H4 (cell line): ENCODE measurements at places on chromosomes 1 and 21.

DNA sequence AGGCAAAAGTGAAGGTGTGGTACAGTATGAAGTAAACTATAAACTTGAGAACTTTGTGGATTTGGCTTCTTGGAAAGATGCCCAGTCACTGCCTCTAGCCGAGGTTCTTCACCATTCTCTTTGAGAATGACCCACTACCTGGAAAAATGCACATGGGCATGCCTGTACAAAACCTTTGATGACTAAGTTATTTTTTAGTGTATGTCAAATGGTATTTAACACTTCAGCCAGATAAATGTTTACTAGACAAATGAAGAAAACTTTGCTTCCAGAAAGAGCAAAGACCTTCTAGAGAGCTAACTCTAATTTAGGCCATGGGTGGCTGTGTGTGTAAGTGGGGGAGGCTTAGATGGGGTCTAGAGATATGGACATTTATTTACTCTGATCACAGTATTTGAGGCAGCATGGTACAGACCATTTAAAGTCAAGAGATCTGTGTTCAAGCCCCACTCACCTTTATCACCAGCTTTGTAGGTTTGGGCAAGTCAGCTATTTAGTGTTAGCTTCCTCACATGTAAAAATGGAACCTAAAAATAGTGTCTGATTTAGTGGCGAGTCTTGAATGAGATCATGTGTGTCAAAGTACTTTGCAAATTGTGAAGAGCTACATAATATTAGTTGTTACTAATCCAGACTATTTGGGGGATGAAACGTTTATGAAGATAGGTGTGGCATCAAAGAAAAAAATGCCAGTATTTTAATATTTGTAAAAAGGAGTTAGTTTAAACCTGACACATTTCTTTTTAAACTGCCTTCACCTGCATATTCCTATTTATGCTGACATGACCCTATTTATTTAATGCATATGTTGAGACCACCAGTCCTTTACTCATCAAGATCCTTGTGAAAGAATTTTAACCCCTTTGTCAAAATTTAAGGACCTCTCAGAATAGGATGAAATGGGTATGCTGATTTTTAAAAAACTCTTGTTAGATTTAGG is 20.2 kb downstream of the NFYC start:
- peak; percentile 72 for DNase-seq

DNA sequence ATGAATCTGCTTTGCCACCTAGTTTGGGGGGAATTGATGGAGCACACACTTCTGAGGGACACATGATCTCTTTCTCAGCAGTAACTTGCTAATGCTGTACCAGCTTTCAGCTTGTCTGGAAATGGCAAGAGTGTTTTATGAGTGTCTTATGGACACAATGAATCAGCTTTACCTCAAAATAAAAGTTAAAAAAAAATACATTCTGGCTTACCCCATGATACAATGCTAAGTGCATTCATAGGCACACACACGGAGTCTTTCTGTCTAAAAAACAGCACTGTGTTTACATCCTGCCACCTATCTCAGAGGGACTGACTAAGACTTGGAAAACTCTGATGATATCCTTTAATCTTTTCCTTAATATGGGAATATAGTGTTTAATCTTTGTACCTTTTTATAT is 455.5 kb upstream of the ADAMTS5 start:
- peak; percentile 43 for DNase-seq

DNA sequence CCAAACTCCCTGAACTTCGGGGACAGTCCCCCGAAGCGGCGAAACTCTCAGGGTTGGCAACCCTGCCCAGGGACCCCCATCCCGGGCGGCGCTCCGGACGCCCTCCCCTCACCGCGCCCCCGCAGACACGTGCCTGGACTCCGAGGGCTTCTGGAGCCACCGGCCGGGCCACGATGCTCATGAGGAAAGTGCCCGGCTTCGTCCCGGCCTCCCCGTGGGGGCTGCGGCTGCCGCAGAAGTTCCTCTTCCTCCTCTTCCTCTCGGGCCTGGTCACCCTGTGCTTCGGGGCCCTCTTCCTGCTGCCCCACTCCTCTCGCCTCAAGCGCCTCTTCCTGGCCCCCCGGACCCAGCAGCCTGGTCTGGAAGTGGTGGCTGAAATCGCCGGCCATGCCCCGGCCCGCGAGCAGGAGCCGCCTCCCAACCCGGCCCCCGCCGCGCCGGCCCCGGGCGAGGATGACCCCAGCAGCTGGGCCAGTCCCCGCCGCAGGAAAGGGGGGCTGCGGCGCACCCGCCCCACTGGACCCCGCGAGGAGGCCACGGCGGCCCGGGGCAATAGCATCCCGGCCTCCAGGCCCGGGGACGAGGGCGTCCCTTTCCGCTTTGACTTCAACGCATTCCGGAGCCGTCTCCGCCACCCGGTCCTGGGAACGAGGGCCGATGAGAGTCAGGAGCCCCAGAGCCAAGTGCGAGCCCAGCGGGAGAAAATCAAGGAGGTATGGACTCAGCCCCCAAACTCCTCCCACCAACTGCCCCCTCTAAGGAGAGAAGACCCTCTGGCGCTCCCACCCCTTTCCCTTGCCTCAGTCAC is 1.2 kb downstream of the MAN1C1 start:
- DNase-seq: no peak

DNA sequence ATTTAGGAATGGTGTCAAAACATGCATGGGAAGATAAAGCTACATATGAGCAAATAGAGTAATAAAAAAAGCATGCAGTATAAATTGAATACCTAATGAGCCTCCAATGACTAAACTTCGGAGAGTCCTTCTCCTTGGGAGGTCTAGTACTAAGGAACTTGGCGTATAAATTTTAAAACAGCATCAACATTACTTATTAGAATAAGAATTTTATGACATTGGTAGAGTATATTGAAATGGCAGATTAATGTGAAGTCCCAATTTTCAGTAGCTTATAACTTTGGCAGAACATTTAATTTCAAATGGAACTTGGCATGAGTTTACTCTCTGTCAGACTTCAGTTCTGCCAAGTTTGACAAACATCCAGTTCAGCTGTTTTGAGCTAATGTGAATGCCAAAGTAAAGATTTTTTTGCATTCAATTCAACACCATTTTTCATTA is 104.7 kb upstream of the RGS18 start:
- DNase-seq: no peak

DNA sequence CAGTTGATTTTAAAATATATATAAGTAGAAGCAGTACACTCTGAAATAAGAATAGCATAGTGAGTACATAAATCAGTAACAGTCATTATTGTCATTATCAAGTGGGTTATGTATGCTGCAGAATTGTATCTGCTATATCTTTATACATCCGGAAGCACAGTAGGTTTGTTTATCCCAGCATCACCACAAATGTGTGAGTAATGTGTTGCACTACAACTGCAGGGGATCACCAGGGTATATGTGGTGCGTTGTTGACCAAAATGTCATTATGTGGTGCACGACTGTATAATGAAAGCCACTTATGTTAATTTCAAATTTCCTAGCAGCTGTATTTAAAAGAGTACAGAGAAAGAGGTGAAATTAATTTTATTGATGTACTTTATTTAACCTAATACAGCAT is 87.7 kb upstream of the GADD45A start:
- DNase-seq: peak; percentile 80

DNA sequence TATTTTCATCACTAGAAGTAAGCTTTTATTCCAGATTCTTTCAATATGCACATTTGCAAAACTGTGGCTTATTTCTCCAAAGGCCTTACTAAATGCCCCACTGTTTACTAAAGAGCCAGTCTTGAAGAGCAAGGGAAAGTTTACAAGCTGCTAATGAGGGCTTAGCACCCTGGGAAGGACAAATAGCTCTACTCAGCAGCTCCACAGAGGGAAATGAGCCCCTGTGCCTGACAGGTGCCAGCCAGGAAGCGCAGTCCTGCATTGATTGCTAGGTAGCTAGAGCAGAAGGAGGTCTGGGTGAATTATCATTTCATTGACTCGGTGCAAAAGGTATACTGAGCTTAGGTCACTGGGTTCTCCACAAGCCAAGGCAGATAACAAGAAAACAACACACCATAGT is 307.0 kb downstream of the SETD4 start:
- no peak for DNase-seq

DNA sequence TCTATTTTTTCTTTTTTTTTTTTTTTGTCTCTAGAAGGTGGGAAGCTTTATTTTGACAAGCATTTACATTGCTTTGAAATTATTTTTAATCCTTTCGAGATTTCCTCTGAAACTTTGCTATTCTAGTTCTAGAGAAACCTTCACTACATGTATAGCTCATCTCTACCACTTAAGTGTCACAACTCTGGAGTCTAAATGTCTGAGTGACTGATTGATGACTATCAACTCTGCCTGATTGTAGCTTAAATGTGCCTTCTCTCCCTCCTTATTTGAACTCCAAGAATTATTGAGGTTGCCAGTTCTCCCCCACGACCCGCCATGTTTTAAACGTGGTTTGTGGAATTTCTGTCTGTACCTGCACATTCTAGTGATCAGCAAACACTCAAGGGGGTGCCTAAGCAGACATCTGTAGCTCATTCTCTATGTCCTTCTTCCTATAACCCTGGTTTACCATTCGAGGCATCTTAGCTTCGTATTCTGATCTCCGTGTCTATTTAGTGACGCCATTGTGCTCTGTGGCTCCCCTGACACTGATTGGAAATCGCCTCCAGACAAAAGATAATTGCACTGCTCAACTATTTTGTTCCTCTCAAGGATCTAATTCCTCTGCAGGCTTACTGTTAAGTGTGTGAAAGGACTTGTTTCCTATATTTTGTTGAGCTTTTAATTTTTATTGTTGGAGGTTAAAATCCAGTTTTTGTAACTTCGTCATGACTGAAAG is 1570.6 kb downstream of the BRINP3 start:
- no peak for DNase-seq
